Cerebellar nuclear complex (tissue), 1 donor: ENCODE measurements at places on chromosomes 2 and 18.

GRCh38 chr2:178227187-178227586 is 32.9 kb downstream of the OSBPL6 start:
- DNase-seq, result no peak

DNA sequence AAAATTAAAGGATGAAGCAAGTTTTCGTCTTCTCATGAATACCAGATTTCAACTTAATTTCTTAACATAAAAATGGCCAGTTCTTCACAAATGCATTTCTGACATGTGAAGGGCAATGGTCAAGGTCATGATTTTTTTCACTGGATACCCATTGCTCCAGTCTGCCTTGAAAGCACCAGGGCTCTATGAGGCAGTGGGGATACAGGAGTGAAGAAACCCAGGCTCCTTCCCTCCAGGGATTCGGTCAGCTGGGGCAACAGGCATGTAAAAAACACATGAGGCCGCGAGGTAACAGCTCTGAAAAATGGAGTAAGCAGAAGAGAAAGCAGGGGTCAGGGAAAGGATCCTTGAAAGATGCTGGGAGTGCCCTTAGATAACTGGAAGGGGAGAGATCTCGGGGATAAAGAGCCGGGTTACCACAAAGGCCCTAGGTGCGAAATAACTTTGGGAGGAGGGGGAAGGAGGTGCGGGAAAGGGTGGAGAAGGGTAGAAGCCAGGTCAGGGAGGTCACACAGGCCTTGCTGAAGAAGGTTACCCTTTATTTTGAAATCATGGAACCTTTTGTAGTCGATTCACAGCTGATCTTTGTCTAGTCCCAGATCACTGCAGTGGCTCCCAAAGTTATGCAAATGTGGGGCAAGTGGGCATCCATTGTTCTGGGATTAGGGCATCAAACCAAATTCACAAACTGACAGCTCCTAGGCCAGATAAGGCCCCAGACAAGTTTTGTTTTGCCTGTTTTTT is 5.2 kb upstream of the SPRED2 start:
- no peak for DNase-seq

GRCh38 chr18:9854801-9855676 is 30.7 kb upstream of the TXNDC2 start:
- DNase-seq, result no peak

GRCh38 chr2:53826587-53827397 is 33.0 kb downstream of the GPR75 start:
- no peak for DNase-seq
